ENCODE measurements at places on chromosomes 12 and 14. TPM values are rescaled to one million over a fixed set of nuclear protein-coding genes. Genes with fewer than 3 reads are reported as not detected.

ERO1A gene
- total RNA-seq = 167 TPM

TMEM30B gene
- total RNA-seq = 0.70 TPM

GXYLT1 gene
- total RNA-seq = 8.7 TPM

IFNG-AS1 gene
- 0.38 TPM for total RNA-seq

PRB2 gene
- total RNA-seq = not detected

DEGS2 gene
- not detected for total RNA-seq

CNTN1 gene
- total RNA-seq = not detected

GPR135 gene
- total RNA-seq = 1.3 TPM

Data from activated CD8-positive, alpha-beta memory T cell treated with anti-CD3 and anti-CD28 coated beads, Interleukin-2, amount 10 ng/mL, durations not matched to agents 7 days and 5 days (primary cell).